ENCODE measurements at places on chromosomes 5 and 9. TPM values are rescaled to one million over a fixed set of nuclear protein-coding genes. Genes with fewer than 3 reads are reported as not detected.

GRCh38 chr5:5418006-5418405, 4.5 kb upstream of the ICE1 start:
- DNase-seq, result no peak

GRCh38 chr9:89929673-89930480, 325.1 kb downstream of the GADD45G start:
- no peak for DNase-seq

DNA sequence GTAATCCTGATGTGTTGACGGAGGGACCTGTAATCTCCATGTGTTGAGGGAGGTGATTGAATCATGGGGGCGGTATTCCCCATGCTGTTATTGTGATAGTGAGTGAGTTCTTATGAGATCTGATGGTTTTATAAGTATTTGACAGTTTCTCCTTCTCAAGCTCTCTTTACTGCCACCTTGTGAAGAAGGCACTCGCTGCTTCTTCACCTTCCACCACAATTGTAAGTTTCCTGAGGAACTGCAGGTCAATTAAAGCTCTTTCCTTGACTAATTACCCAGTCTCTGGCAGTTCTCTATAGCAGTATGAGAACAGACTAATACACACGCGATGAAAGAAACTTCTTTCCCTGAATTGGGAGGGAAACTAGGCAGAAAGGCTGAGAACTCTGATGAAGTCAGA, 141.1 kb upstream of the RAD23B start:
- DNase-seq, result no peak

DNA sequence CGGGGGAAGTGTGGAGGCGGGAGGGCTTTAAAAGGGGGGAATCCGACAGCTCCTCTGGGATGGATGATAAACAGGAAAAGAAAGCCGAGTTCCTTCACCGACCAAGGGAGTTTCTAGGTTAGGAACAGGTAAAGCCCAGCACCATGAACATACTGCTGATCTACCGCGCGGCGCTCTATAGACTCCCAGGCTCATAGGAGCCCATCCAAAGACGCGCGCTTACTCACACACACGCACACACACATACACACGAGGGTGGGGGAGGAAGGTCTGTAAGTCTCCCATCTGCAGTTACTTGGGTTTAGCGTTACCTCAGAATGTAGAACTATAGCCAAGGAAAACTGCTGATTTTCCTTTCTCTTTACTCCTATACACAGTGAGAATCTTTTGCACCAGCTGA, 2.6 kb upstream of the GABRB2 start:
- no peak for DNase-seq

DNA sequence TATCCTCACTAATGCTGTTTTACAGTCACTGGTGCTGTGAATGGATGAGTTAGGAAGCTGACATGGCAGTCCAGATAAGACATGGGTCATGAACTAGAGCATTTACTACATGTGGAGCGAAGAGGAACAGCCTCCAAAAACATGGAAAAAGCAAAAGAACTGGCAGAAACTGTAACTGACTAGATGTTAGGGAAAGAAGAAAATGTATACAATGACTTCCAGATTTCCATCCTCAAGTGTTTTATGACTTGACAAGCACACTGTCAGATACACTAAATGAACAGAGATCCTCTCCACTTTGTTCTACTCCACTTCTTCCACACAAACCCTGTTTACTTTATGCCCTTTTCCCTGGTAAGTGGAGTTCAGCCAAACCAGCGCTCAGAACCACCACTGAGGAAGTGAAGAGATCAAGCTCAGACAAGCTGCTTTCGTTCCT, 11.5 kb downstream of the HMGCS1 start:
- no peak for DNase-seq

GRCh38 chr5:54862036-54862435, 123.4 kb downstream of the ESM1 start:
- no peak for DNase-seq

DNA sequence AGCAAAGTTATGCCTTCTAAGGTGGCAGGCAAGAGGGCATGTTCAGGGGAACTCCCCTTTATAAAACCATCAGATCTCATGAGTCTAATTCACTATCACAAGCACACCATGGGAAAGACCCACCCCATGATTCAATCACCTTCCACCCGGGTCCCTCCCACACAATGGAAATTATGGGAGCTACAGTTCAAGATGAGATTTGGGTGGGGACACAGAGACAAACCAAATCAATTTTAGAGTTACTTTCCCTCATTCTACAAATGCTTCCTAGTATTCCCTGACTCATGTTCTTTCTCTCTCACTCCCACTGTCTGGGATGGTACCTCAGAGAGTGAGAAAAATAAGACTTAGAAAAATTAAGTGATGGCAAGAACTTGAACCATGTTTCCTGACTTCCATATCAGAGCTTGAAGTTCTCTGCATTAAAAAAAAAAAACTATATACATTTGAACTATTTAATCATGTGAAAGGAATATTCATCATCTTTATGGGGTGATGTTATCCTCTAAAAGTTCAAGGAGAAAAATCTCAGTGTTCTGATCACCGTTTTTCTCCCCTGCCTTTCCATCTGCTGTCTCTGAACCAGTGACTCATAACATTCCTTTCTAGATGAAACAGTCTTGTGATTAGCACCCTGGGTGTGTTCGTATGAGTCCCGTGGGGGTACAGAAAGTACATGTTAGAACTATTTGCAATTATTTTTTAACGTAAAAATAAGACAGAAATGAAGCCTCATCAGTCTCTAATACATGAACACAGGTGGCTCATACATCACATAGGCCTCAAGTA, 282.9 kb downstream of the SLF1 start:
- DNase-seq, result no peak

DNA sequence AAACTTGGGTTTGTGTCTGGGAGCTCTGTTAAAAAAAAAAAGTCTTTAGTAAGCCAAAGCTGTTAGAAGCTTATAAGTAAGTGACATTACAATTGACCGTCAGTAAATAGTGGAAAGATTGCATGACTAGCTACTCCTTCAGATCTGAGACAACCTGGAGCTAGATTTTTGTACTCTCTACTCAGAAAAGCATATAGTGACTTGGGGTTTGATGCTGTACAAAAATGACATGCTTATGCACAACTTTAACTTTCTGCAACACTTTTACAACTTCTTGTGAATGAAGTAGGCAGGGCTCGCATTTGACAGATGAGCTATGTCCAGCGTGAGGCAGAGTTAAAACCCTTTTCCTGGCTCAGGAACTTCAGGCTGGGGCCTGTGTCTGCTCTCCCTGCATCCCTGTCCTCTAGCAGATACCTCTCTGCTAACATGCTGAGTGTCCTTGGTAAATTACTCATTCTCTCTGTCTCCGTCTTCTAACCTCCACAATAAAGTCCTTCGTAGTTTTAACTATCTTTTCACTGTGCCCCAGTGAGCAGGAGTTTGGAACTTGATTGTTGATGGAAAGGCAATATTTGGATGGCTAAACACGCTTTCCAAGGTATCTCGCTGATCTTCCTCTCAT, 471 bp upstream of the GHR start:
- DNase-seq, result no peak

Gene TMEM174
- total RNA-seq, result not detected

Gene FGF1
- total RNA-seq, result 0.03 TPM

GRCh38 chr5:93575461-93576414, 5.3 kb downstream of the NR2F1-AS1 start:
- no peak for DNase-seq

Gene C5orf52
- not detected for total RNA-seq

GRCh38 chr9:28624771-28625170, 1051.5 kb upstream of the C9orf72 start:
- no peak for DNase-seq

Gene AFAP1L1
- total RNA-seq, result 1.1 TPM

DNA sequence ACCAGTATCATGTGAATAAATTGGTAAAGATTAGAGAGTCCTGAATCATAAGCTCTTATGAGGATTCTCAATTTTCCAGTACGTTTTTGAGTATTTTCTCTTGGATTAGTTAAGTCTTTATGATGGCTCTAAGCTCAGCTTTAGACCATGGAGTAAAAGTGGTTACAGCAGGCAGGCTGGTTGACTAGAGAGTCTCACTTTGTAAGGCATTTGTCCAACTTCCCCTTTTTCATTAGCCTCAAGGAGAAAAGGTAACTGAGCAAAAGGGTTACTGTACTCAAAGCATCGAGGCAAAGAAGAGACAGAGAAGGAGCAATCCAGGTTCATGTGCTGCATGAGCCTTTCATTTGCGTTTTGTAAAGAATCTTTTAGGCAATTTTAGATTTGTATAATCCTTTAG, 8.5 kb downstream of the NOP16 start:
- DNase-seq, result no peak

- DNase-seq, result no peak
These were observed 282.6 kb upstream of the SMC2 start for GRCh38 chr9:103811462-103811861.

DNA sequence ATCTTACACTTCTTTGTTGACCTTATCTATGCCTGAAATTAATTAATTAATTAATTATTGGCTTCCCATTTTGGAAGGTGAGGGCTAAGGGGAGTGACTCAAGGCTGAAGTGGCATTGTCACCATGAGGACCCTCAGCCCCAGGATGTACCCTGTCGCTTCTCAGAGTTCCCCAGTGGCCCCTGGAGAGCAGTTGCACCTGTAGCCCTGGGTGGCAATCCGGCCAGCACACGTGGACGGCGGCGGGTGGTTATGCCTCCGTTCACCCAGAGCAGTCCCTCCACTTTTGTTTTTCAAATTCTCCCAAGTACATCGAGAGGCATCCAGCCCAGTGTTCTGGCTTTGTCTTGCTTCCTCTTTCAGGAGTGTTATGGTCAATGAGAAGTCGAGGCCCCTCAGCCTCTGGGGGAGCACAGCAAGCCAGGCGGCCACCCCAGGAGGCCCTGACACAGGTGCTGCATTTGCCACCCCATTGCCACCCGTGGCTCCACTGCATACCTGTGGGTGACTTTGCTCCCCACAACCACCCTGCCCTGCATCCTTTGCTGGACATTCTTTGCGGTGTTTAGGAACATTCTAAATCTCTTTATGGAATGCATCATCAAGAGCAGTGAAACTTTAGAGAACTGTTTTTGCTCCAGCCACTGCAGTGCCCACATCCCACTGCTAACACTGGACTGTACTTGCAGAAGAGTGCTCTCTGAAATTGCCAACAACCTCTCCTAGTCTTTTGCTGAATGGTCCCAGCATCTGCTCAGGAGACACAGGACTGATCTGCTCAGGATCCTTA, 11.5 kb upstream of the IRX2 start:
- DNase-seq, result no peak

GRCh38 chr9:130940693-130941576, 1.9 kb upstream of the FIBCD1 start:
- DNase-seq, result peak; percentile 87

Gene C1QTNF3
- 2.6 TPM for total RNA-seq

DNA sequence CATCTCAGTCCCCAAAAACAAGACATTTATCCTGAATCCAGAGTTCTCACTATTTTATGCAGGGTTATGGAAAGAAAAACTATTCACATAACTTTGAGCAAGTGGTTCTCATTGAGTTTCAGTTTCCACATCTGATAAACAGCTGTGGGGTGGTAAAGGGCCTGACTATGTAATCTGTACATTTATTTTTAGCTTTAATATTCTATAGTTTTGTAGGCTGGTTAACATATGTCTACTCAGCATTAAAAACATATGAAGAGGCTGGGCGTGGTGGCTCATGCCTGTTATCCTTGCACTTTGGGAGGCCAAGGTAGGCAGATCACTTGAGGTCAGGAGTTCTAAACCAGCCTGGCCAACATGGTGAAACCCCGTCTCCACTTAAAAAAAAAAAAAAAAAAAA, 301.5 kb upstream of the CCNG1 start:
- DNase-seq, result no peak

DNA sequence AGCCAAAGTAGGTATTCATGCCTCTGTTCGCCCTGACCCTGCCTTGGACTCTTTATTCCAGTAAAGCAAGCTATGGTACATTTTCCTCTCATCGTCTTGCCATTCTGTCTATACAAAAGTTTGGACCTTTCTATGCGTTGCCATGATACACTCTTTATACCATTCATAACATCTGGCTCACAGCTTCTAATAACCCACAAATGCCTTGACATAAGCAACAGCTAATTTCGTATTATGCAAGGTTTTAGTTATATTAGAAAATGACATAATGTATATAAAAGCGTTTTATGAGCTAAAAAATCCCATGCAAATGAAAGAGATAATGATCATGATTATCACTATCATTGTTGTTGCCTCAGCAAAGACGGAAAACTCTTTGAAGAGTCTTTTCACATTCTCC, 265.7 kb downstream of the TMEM167A start:
- DNase-seq, result no peak

All from pancreas (tissue), 10 donors.